ENCODE measurements at places on chromosomes 11 and 22. TPM values are rescaled to one million over a fixed set of nuclear protein-coding genes. Genes with fewer than 3 reads are reported as not detected.

Gene SCN3B
- 0.35 TPM for total RNA-seq

Gene CRYAB
- 63.0 TPM for total RNA-seq

Gene CD44
- total RNA-seq: 461 TPM

Gene SOX6
- 12.1 TPM for total RNA-seq

- peak; percentile 18 for DNase-seq
These were observed 52.1 kb downstream of the SHANK2 start for GRCh38 chr11:71200172-71200716.

DNA sequence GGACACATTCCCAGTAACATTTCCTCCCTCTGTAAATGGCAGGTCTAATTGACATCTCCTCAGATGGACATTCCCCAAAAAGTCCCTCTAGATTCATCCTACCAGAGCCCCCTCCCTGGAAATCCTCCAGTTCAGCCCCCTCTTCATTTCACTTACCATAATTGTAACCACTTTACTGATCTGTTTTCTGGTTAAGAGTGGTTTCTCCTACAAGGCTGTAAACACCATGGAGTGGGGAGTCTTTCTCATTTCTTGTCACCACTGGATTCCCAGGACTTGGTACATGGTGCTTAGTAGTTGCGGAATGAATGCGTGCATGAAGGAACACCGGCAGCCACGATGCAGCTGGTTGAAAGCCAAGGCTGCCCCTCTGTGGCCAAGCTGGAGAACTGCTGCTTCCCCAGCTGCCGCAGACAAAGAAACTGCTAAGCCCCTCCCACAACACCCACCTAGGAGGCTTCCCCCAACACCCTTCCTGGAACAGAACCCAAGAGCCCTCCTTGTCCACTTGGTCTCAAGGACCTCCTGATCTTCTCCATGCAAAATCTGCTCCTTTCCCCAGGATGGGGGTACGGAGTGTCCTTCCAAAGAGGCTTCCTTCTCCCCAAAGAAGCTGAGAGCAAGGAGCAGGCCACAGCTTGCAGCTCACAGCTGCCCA, 18.6 kb upstream of the SCARF2 start:
- peak; percentile 68 for DNase-seq

DNA sequence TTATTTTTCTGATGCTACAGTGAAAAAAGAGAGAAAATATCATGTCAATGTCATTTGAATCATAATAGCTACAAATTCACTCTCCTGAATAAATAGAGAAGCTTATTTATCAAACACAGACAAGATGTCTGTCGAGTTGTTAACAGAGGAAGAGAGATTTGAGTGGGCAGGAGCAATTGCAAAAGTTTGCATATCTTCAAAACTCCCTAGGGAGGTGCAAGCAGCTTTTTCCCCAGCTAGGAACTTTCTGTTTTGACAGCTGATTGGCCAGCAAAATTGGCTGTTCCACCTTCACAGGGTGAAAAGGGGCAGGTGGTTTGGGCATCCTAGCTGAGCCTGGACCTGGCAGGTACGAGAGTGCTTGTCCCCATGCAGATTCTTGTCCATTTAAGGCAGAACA, 98.2 kb downstream of the NTM start:
- no peak for DNase-seq

GRCh38 chr22:22995166-22995565, 75.2 kb upstream of the GNAZ start:
- no peak for DNase-seq

Gene NOL12
- total RNA-seq: 18.1 TPM

Gene OR51I1
- not detected for total RNA-seq

Gene GPR83
- total RNA-seq: under 0.01 TPM

- no peak for DNase-seq
These were observed 138.3 kb downstream of the MPPED1 start for GRCh38 chr22:43550024-43550620.

DNA sequence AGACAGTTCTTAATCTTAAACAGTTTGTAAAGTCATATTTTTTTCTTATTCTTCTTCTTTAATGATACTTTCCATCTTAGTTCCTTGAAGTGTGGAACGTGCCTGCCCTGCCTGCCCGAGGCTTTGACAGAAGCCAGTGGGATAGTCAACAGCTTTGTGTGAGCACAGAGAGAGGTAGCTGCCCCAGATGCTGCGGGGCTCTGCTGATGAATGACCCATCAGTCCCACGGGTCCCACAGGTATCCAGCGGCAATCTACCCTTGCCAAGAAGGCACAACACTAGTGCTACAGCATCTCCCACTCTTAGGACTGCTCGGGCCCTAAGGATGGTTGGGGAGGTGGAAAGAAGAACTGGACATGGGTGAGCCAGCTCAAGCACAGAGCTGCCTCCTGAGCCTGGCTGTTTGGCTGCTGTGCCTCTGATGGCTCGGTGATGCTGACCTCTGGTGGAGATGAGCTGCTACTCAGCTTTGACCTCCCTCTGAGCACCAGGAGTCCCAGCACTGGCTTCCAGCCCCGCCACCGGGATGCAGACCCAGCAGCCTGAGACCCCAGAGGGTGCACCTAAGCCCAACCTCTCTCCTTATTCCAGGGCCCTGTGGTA, 11.8 kb upstream of the APLNR start:
- DNase-seq: peak; percentile 26

Gene SHANK2
- 13.7 TPM for total RNA-seq

Gene CRYBA4
- total RNA-seq: not detected

DNA sequence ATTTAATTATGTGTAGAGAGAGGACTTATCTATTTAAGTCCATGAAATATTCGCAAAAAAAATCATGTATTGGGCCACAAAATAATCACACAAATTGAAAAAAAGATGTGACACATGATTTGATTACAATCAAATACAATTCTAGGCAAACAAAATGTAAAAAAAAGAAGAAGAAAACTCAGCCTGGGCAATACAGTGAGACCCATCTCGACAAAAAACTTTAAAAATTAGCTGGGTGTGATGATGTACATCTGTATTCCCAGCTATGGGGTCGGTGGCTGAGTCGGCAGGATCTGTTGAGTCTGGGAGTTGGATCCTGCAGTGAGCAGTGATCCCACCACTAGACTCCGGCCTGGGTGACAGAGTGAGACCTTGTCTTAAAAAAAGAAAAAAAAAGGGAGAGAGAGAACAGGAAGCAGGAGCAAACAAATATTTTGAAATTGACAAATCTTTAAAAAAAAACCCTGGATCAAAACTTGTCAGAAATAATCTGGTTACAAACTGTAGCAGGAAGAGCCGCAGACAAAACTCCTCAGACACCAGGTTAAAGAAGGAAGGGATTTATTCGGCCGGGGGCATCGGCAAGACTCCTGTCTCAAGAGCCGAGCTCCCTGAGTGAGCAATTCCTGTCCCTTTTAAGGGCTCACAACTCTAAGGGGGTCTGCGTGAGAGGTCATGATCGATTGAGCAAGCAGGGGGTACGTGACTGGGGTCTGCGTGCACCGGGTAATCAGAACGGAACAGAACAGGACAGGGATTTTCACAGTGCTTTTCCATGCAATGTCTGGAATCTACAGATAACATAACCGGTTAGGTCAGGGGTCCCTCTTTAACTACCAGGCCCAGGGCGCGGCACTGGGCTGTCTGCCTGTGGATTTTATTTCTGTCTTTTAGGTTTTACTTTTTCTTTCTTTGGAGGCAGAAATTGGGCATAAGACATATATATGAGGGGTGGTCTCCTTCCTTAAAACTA, 3.3 kb upstream of the TYMP start:
- no peak for DNase-seq

DNA sequence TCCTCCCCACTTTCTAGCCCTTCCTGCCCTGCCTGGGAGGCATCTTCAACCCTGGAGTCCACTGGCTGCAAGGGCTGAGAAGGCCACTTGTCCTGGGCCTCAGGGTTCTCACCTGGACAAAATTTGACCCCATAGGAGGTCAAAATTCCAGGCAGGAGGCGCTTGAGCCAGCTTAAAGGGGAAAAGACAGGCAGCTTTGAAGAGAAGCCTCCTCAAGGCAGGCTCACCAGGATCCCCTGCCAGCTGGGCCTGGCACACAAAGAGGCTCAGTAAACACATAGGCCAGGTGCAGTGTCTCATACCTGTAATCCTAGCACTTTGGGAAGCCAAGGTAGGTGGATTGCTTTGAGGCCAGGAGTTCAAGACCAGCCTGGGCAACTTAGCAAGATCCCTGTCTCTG, 53.0 kb upstream of the MPEG1 start:
- DNase-seq: no peak

Gene NXPE4
- total RNA-seq: not detected

DNA sequence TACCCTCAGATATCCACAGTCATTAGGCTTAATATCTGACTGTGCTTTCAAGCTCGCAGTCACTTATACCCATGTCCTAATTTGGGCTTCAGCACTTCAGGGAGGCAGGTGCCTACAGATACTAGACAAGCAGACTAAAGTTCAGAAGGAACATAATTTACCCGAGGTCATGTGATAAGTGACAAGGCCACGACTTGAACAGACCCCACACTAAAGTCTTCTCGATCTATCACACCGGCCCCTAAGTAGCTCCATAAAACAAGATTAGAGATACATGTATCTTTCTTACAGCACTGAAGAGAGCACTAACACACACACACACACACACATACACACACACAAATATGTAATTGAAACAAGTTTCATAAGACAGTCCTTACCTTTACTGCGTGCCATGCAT, 32.6 kb downstream of the TOM1 start:
- no peak for DNase-seq

DNA sequence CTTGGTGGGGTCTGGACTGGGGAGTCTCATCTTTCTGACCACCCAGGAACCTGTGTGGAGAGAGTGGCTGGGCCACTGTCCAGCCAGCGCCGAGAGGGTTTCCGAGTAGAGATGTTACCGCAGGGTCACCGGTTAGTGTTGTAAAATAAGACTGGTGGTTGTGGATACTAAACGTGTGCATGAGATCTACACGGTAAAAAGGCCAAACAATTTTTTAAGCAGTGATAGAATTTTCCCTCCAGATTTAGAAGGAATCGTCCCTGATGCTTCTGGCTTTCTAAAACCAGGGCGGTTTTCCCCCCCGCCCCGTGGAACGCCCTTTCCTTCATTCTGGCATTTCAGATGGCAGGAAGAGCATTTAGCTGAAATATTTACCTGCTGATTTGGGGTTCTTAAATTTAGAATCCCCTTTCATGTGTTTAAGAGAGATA, 72.6 kb upstream of the PPARA start:
- no peak for DNase-seq

Gene ADM
- total RNA-seq: 56.4 TPM

DNA sequence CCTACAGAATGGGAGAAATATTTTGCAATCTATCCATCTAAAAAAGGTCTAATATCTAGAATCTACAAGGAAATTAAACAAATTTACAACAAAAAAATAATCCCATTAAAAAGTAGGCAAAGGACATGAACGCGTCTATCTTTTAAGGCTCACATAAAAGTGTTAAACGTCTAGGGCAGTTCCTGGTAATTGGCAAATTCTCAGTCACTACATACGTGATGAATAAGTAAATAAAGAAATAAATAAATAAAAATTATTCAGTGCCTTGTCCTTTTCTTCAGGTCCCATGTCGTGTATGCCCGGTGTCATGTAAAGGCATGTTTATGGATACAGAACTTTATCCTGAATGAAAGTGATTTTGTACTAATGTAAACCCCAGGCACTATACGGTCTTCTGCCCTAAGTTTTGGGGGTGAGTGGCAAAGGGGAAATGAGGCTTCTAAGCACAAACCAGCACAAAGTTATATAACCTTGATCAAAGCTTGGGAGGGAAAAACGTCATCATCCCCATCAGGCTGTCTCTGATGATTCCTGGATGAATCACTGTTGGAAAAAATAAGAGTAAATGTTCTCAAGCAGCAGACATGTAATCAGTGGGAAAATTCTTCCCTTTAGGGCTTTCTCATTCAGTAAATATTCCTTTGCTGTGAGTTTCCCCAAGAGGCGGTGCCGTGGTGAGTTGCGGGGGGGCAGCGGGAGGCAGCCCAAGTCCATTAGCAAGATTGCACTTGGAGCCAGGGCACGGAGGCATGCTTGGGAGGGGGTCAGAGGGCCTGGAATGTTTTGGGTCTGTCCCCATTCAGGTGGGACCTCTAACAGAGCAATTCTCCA, 30.4 kb upstream of the MICAL2 start:
- DNase-seq: peak; percentile 100

DNA sequence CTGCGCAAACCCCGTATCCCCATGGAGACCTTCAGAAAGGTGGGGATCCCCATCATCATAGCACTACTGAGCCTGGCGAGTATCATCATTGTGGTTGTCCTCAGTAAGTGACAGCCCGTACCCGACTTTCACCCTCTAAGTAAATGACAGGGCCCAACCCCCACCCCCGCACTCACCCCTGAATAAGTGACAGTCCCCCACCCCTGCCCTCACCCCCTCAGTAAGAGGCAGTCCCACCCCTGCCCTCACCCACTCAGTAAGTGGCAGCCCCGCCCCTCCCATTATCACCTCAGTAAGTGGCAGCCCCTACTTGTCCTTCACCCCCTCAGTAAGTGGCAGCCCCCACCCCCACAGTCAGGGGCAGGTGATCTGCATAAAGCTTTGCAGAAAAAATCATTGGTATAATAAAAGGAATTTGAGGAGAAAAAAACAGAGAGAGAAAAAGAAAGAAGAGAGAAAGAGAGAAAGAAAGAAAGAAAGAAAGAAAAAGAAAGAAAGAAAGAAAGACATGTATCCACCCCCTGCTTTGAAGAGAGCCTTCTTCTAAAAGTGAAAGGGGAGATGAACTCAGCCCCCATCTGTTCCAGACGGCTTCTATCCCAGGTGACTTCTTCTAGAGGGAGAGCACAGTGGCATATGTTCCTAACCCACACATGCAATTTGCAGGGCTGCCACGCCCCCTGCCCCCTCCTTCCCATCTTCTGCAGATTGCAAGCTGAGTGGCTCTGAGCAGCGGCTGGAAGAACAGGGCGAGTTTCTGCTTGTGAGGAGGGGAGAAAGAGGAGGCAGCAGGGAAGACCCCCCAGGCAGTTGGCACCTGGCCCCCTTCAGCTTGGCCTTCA, 12.5 kb upstream of the SMIM35 start:
- DNase-seq: no peak

Gene TBX10
- not detected for total RNA-seq

GRCh38 chr22:44371741-44372525, 59.2 kb upstream of the SHISAL1 start:
- DNase-seq: no peak

DNA sequence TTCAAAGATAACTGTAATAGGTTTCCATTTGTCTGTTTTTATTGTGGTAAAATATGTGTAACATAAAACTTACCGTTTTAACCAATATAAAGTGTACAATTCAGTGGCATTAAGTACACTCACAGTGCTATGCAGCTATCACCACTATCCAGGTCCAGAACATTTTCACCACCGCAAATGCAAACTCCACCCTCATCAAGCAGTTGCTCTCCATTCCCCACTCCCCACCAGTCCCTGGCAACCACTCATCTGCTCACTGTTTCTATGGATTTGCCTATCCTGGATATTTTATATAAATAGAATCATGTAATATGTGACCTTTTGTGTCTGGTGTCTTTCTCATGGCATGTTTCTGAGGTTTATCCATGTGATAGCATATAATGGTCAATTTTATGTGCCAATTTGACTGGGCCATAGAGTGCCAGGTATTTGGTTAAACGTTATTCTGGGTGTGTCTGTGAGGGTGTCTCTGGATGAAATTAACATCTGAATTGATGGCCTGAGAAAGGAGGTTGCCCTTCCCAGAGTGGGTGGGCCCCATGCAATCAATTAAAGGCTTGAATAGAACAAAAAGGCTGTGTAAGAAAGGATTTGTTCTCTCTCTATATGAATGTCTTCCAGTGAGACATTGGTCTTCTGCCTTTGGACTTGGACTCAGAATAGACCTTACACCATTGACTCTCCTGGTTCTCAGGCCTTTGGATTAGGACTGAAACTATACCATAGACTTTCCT, 17.2 kb upstream of the SMCO4 start:
- DNase-seq: no peak

Measured in renal cortical epithelial cell (primary cell).